ENCODE measurements at places on chromosomes 1 and 21.

GRCh38 chr1:51313961-51314777 lies 16.2 kb downstream of the TTC39A start:
- DNase-seq, result no peak

GRCh38 chr1:47782414-47783166 lies 214.6 kb downstream of the TRABD2B start:
- DNase-seq, result no peak

GRCh38 chr21:25133939-25134338 lies 473.3 kb downstream of the MRPL39 start:
- no peak for DNase-seq

GRCh38 chr1:230215031-230215430 lies 148.0 kb downstream of the GALNT2 start:
- DNase-seq, result no peak

DNA sequence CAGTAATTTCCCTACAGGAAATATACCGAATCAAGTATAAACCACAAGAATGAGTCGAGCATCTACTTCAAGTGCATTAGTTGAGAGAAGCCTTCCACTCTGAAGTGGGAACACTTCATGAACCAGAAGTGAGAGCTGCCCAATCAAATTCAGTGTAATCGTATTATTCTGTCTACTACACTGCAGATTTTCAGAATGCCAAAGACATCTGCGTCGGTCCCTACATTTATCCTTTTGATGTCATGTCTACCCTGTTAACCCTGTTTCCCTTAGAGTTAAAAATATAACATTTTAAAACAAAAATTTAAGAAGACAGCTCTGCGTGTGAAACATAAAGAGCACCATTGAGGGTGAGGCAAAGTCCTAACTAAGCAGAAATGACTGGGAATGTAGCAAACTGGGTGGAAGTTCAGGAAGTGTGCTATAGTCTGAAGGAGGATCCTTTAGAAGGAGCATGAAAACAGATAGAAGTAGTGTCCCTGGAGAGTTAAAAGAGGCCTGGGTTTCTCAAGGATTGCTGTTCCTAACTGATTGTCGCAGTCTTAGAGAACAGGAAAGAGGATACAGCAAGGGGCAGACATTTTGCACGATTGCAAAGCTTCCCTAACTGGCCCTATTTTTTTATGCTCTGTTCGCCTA lies 291.2 kb downstream of the PTPRC start:
- no peak for DNase-seq

DNA sequence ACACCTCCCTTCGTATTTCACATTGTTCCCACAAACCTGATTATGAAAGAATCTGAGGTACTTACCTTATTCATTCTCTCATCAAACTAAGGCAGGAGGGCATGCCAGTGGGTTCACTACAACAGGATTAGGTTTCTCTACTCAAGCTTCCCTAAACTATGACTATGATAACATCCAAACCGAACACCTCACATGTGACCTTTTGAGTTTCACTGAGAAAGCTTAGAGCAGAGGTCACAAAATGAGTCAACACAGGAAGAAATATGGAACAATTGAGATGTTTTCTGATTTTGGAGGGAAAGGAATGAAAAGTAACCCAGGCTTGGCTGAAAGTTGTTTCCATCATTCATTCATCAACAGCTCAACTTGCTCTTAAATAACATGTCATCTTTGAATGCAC lies 24.1 kb downstream of the UBR4 start:
- no peak for DNase-seq

- DNase-seq, result no peak
These were observed 67.6 kb downstream of the POFUT2 start for GRCh38 chr21:45220071-45220481.

GRCh38 chr21:44838951-44839350 lies 21.1 kb upstream of the SUMO3 start:
- DNase-seq, result no peak

DNA sequence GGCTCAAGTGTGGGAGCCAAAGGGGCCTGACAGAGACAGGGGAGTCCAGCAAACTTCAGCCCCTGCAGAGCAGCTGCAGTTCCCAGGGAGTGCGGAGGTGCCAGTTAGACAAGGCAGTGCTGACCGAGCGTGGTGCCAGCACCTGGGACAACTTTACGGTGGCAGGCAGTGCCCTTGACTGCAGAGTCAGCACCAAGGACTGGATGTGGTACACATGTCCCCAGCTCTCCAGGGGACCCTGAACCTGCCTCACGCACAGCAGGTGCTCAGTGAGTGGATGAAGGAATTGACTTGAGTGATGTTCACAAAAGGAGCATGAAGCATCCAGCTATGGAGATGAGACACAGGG lies 296.5 kb downstream of the SIPA1L2 start:
- DNase-seq, result no peak

DNA sequence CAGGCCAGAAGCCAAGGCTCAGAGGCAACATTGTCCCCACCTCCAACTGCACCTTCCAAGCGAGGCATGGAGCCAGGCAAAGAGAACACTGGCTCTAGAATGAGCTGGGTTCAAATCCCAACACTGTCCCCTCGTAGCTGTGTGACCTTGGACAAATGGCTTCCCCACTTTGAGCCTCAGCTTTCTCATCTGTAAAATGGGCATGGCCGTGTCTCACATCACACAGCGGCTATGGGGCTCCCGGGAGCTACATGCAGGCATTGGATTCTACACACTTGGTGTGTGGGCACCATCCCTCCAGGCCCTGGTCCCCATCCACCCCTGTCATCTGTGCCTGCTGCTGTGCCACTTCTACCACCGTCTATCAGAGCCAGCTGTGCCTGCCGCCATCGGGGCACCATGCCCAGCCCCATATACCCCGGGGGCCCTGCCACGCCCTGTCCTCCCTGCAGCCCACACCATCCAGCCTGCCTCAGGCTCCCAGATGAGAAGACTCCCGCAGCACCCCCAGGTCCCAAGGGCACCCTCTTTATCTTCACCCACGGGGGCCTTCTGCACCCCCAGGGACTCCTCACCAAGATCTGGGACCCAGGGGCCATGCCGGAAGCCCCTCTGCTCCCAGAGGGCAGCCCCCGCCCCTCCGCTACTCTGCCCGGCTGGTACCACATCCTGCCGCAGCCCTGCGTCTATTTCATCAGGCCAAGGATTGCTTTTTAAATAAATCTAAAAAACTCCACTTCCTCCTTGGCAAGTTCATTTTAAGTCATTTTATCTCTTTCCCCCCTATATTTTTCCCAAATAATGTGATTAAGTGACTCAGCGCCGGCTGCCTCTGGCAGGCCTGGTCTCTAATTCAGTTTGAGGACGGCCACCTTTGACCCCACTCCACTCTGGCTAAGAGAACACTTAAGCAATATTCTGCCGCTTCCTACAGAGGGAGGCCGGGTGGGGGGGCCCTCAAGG lies 107.8 kb upstream of the TARDBP start:
- DNase-seq, result no peak

GRCh38 chr1:225578251-225578977 lies 74.5 kb downstream of the ENAH start:
- no peak for DNase-seq

GRCh38 chr1:223331929-223332328 lies 32.0 kb downstream of the SUSD4 start:
- DNase-seq, result no peak

DNA sequence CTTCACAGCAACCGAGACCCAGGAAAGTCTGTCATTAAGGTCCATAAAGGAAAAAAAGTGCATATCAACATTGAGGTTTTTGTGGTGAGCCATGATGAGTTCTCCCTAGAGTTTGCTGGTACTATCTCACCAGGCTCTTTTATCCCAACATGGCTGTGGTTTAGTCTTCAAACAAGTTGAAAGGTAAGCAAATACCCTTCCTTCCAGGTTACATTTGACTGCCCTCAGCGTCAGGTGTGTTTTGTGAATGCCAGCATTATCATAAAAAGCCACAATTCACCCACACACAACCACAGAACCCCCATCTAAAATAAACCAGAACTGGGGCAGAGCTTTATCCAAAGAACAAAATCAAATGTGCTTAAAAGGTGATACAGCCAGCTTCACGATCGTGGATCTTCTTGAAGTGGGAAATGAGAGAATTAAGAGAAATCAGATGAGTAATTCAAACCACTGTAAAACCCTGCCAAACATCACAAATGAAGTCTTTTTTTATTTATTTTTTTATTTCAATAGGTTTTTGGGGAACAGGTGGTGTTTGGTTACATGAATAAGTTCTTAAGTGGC lies 64.7 kb downstream of the SETD4 start:
- no peak for DNase-seq

DNA sequence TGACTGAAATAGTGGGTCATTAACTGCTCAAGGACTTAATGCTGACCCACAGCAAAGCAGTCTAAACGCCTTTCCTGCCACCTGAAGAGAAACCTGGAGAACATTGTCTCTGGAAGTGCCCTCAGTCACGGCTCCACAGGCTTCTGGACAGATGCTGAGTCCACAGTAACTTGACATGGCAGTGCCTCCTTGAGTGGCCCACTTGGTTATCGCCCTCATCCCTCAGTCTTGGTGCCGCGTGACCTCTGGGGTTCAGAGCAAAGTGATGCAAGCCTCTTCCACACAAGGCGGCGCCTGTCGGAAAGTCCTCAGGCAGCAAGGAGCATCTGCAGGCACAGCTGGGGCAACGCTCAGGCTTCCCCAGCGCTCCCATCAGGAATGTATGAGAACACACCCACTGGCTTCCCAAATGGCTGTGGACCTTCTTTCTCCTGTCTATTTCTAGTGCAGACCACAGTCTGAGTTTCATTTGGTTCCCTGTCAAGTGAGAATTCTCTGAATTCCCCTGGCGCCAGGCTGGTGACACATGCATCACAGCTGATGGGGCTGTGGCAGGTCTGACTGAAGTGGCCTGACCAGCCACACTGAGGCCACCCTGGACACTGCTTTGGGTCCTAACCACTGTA lies 13.0 kb upstream of the ANGPTL7 start:
- DNase-seq, result no peak

- no peak for DNase-seq
These were observed 85.5 kb downstream of the PLPPR5 start for GRCh38 chr1:98919211-98919610.

DNA sequence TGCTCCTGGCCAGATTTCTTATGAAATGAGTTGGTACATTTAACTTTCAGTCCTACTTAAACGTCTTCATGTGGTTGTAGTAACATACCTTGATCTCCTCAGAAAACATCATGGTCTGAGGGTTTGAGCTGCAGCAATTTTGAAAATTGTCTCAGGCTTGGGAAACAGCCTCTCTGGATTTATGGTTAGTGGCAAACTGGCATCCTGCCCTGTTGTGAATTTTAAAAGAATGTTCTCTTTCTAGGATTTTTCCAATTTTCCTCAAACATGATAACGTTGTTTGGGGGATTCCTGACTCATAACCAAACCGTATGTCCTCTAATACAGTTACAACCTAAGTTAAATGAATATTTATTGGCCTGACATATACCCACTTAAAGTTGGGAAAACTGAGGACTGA lies 624.4 kb downstream of the LMO4 start:
- DNase-seq, result no peak

DNA sequence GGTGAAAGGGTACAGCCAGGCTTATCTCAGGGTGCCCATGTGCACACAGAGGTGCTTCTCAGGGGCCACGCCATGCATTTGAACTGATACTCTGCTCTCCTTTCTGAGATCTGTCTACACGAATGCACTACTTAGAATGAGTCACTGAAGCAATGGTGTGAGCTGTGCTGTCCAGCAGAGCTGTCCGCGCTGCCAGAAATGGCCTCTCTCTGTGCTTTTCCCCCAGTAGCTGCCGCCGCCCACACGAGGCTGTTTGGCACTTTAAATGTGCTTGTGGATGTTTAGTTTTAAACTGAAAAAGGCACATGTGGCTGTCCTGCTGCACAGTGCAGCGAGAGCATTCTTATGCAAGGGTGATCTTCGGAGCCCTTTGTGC lies 87.1 kb upstream of the COL6A1 start:
- no peak for DNase-seq

GRCh38 chr1:167710836-167711235 lies 10.9 kb upstream of the MPZL1 start:
- no peak for DNase-seq

- no peak for DNase-seq
These were observed 169.9 kb downstream of the BRINP2 start for GRCh38 chr1:177340601-177341067.

GRCh38 chr1:77831976-77832711 lies 52.7 kb downstream of the MIGA1 start:
- DNase-seq, result no peak

GRCh38 chr1:218299416-218299815 lies 14.3 kb downstream of the RRP15 start:
- no peak for DNase-seq

DNA sequence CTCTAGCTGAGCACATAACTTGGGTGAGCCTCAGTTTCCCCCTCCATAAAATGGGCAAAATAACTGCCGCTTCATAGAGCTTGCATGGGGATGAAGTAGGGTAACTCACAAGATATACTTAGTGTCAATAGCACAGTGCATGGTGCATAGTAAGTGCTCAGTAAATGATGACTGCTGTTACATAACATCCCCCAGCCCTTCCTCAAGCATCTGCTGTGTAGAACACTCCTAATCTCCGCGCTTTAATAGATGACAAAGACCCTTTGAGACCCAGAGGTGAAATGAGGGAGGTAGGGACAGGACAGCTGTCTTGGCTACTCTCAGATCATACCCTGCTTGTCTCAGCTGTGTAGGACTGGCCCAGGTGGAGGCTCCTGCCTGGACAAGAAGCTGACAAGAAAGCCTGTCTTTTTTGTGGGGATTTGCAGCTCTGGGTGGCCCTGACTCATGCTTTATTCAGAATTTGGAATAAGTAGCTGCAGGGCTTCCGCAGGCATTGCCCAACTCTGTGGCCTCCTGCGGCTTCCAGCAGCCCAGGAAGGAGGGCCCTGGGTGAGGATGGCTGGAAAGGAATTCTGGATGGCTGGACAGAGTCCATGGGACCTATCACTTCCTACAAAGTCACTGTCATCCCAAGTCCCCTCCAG lies 20.7 kb upstream of the PADI4 start:
- no peak for DNase-seq

DNA sequence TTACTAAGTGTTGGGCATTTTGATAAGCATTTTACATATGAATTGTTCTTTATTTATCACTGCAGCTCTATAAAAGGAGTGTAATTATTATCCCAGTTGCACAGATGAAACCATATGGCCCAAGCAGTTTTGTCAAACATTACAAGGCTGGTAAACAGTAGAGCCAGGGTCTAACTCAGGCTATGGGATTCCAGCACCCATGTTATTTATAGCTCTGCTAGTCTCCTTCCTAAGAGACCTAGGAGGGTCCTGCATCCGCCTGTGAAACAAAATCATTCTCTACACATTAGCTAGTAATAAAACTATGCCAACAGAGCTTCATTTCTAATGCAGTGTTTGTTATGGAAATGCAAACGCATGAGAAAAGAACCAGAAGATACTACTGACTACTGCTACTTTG lies 58.6 kb downstream of the IL23R start:
- no peak for DNase-seq

GRCh38 chr1:70583522-70583921 lies 172.5 kb downstream of the CTH start:
- DNase-seq, result no peak

DNA sequence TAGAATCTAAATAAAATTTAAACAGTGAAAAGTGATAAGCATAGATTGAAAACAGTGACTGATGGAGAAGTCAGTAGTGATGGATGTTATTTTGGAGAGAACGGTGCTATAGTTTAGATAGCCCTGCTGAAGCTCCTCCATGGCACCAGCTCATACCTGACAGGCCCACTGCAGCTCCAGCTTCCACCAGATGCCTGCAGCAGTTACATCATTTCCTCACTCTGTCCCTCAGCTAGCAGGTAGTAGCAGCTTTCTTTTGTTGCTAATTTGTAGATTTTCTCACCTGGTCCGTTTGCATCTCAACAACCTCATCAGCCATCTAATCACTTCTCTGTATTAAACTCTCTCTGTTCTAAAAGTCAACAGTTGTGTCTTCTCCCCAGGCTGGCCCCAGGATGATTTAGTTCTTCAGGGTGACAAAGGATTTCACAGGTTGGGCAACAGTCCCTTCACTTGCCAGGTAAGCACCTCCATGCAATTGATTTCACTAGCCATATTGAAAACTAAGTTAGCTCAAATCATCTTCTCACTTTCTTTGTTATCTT lies 128.3 kb downstream of the LMX1A start:
- no peak for DNase-seq
